ENCODE measurements at places on chromosomes 2 and 18.

DNA sequence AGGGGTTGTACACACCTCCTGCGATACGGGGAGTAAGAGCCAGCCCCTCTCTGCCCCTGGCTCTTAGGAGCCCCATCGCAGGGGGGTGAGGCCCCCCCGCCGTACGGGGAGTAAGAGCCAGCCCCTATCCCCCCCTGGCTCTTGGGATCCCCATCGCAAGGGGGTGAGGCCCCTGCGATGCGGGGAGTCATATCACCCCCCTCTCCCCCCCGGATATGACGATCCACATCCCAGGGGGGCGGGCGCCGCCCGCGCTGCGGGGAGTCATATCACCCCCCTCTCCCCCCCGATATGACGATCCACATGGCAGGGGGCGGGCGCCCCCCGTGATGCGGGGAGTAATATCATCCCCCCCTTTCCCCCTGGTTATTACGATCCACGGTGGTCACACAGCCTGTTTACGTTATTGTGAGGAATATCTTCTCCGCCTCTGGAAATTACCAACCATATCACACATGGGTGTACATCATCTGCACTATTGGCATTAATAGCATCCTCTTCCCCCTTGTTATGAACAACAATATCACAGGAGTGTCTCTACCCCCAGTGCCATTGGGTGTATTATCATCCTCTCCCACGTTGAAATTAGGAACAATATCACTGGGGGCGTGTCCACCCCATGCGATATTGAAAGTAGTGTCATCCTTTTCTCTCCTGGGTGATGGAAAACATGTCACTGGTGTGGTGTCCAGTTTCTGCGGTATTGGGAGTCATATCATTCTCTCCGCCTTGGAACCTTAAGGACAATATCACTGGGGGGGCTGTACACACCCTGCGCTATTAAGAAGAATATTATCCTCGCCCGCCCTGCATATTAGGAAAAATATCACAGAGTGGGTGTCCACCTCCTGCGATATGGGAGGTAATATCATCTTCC is 24.7 kb upstream of the NAGK start:
- no peak for DNase-seq

DNA sequence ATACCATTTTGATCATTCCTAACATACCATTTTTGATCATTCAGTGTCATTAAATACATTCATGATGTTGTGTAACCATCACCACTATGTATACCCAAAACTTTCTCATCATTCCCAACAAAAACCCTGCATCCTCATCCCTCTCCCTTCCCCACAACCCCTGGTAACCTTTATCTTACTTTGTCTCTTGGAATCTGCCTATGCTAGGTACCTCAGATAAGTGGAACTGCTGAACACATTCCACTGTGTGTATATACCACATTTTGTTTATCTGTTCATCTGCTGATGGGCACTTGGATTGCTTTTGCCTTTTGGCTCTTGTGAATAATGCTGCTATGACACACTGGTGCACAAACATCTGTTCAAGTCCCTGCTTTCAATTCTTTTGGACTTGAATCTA is 83.8 kb upstream of the TFCP2L1 start:
- DNase-seq = no peak

DNA sequence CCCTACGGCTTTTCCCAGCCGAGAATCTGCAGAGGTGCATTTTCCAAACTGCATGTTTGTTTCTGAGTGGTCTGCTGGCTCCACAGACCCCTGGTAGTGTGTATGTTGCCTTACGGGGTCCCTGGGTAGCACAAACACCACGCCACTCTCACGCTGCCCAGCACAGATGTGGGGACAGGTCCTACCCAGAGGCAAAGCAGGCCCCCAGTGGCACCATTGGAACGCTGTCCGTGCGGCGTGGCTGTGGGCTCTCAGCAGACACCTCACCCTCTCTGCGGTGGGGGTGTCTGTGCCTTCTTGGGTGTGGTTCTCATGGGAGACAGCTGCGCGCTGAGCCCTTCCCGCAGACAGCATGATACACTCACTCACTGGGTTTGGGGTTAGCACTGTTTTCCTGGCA is 137.4 kb downstream of the NFATC1 start:
- no peak for DNase-seq

- DNase-seq = no peak
Measured at GRCh38 chr18:58640428-58640805, 11.5 kb upstream of the ALPK2 start.

- no peak for DNase-seq
Measured at GRCh38 chr2:5826979-5827655, 134.9 kb downstream of the SOX11 start.

GRCh38 chr2:29477186-29477585 is 362.0 kb downstream of the CLIP4 start:
- DNase-seq = no peak

GRCh38 chr2:2901384-2902345 is 476.0 kb downstream of the EIPR1 start:
- no peak for DNase-seq

Measured in stimulated activated CD4-positive, alpha-beta T cell treated with anti-CD3 and anti-CD28 coated beads, Interleukin-1b, Interleukin-23, amount 100 ng/mL, for 48 hours (primary cell).